ENCODE measurements at places on chromosomes 3 and 15.
A peak's percentile ranks its signal among the peaks of the same experiment; 100 is the strongest.

GRCh38 chr3:111700054-111700453 lies 104.9 kb upstream of the ZBED2 start:
- DNase-seq: no peak

DNA sequence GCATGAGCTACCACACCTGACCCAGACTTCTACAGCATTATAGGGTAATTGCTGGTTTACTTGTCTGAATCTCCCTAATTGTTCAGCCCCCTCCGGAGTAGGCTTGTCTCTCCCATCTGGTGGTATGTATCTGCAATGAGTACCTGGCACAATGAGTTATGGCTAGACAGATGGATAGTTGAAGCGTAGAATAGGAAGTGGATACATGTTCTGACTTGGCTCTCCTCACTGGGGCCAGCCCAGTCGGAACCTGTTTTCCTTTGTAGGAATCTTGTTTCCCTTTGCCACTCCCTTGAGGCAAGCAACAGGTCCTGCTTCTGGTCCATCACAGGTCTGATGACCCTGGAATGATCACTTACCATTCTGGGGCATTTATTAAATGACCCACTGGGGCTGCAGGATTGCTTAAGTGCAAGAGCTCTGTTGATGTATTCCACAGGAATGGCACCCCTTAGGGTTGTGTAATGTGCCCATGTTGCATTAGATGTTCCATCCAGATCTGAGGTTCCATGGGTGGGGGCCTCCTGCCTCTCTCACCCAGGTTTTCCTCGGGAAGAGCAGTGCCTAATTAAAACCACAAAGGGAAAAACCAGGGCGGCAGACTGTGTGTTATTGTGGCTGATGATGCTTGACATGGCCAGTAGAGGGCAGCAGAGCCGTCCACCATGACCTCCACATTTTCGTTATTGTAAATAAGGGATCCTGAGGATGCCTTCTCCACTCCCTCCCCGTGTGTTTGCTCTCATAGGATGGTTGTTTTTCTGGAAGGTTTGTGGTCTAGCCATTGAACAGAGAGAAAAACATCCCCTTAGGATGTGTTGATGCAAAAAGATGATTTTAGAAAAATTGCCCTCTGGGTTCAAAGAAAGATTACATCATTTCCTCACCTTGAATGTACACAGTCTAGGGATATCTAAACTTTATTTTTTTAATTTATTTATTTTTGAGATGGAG lies 58.0 kb downstream of the CMTM8 start:
- peak; percentile 71 for DNase-seq

- DNase-seq: no peak
Measured at GRCh38 chr15:78216276-78217104, 17.9 kb downstream of the ACSBG1 start.

- DNase-seq: no peak
Measured at GRCh38 chr3:122676759-122677158, 3.9 kb upstream of the PARP14 start.

- DNase-seq: no peak
Measured at GRCh38 chr3:149385617-149386298, 8.3 kb upstream of the TM4SF1 start.

DNA sequence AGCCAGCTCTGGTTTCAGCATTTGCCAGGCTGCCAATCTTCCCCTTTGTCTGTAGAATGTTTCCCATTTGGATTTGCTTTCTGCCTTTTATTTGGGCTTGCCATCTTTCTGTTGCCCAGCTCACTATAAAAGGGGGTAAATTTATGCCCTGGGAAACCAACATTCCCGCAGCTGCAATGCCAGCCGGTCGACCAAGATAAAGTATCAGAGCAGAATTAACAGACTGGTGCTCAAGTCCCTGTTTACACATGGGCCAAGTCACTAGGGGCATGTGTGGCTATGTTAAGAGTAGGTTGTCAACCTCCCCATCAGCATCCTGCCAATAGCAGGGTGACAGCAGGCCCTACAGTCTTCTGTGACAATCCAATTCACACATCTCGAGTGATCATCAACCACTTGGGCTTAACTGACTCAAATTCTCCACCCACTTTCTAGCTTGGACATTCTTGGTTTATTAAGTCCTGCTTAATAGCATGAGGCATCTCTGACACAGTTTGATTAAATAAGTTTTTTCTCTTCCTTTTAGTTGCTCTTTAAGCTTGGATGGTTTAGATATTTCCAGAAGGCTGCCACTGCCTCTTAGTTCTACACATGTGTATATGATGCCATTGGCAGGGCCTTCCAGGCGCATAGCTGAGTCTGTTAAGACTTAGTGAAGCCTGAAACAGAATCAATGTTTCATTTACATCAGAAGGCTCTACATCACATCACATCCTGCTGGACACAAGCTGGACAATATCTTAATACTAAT lies 24.1 kb upstream of the VEPH1 start:
- no peak for DNase-seq

GRCh38 chr15:59866642-59867041 lies 137.5 kb upstream of the FOXB1 start:
- DNase-seq: no peak

GRCh38 chr15:29418931-29419330 lies 149.3 kb upstream of the NSMCE3 start:
- DNase-seq: no peak

GRCh38 chr3:57393977-57394376 lies 101.5 kb upstream of the ASB14 start:
- DNase-seq: no peak

GRCh38 chr3:10707400-10708215 lies 108.4 kb upstream of the SLC6A11 start:
- peak; percentile 68 for DNase-seq

GRCh38 chr3:173938159-173938558 lies 540.6 kb downstream of the NLGN1 start:
- DNase-seq: no peak
